LHCN-M2 (cell line): ENCODE measurements at places on chromosomes 3 and 15. TPM values are rescaled to one million over a fixed set of nuclear protein-coding genes. Genes with fewer than 3 reads are reported as not detected.

ACAN gene
- under 0.01 TPM in 1 of 2 replicates, not detected in the other for total RNA-seq

ZNF80 gene
- total RNA-seq, result 0.06 TPM in 1 of 2 replicates, not detected in the other

PLSCR5 gene
- total RNA-seq, result not detected in 2 replicates

CGNL1 gene
- 2.0 and 2.2 TPM in 2 replicates for total RNA-seq
